ENCODE measurements at places on chromosomes 13 and 19. TPM values are rescaled to one million over a fixed set of nuclear protein-coding genes. Genes with fewer than 3 reads are reported as not detected.

Gene CYP2F1
- 1.3 TPM for total RNA-seq

Gene C19orf38
- not detected for total RNA-seq

Gene MCEMP1
- not detected for total RNA-seq

Gene MBD3L4
- total RNA-seq: not detected

Gene INSL3
- total RNA-seq: 0.79 TPM

DNA sequence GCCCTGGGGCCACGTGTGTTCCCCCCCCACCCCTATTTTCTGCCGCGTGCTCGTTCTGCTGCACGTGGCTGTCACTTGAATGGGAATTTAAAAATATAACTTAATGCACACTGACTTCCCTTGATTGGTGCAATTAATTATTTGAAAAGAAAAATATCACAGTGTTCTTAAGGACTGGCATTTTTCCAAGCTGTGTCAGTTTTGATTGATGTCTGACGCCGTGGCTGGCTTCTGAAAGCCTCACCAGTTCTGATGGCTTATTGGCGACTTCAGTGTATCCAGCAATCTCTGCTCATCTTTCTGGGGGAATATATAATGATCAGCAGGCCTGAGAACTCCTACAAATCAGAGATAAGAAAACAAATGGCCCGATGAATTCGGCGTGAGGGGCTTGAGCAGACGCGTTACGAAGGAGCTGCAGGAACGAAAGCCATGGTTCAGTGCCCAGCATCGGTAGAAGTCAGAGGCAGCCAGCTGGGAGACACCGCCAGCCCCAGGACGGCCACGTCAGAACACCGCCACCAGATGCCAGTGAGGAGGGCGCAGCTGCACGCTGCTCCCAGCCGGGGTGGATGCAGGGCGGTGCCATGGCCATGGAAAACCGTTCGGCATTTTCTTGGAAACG, 111.2 kb downstream of the KDM4B start:
- DNase-seq: no peak

GRCh38 chr13:111312944-111313590, 7.4 kb upstream of the TEX29 start:
- DNase-seq: no peak

GRCh38 chr13:93290503-93290902, 63.9 kb downstream of the GPC6 start:
- no peak for DNase-seq

DNA sequence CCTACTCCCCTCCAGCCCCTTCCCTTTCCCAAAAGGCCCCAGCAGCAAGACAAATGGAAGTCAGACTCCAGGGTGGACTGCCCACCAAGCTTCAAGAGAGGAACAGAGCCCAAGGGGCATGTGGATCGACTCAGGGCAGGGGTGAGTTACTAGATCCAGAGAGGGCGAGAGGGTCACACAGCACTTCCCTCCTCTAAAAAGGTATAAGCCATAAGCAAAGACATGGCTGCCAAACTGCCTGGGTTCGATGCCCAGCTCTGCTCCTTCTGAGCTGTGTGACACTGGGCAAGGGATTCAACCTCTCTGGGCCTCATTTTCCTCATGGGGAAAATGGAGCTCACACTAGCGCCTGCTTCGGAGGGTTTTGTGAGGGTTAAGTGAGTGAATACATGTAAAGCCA, 3.8 kb downstream of the PPP1R14A start:
- DNase-seq: no peak

DNA sequence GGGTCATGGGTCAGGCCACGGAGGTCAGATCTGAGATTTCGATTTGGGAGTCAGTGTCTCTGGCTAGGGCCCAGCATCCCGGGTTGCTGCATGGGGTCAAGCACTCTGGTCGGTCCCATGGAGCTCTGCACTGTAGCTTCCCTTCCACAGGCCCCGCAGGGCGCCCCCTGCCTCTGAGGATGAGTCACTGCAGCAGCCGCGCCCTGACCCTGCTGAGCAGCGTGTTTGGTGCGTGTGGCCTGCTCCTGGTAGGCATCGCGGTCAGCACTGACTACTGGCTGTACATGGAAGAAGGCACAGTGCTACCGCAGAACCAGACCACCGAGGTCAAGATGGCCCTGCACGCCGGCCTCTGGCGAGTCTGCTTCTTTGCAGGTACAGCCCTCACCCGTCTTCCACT, 3.6 kb downstream of the CACNG7 start:
- DNase-seq: peak; percentile 88

- no peak for DNase-seq
Observed at GRCh38 chr13:110018009-110018408, 231.6 kb upstream of the IRS2 start.

- DNase-seq: peak; percentile 67
Observed at GRCh38 chr19:49442354-49442753, 1.0 kb upstream of the SLC17A7 start.

DNA sequence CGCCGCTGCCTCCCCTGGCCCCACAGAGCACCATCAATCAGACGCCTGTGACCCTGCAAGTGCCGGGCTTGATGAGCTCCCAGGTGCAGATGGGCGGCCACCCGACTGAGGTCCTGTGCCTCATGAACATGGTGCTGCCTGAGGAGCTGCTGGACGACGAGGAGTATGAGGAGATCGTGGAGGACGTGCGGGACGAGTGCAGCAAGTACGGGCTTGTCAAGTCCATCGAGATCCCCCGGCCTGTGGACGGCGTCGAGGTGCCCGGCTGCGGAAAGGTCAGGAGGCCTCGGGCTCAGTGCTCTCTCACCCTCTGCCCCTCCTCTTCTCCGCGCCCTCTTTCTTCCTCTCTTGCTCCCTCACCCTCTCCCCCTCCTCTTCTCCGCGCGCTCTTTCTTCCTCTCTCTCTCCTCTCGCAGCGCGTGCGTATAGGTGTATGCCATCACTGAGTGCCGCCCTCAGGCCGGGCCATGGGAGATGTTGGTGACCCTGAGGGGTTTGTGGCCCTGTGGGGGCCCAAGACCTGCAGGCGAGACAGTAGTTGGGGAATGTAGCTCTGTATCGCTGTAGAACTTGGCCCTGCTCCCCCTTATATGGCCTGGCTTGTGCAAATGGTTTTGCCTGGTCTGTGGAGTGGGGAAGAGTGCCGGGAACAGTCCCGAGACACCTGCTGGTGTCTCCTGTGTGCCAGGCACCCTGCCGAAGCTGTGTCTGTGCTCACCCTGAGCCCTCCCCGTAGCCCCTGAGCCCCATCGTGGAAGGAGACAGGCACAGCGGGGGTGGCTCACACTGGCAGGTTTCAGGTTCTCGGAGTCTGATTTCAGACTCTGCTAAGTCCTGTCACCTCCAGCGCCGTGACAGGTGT, 5.4 kb upstream of the EPN1 start:
- no peak for DNase-seq

DNA sequence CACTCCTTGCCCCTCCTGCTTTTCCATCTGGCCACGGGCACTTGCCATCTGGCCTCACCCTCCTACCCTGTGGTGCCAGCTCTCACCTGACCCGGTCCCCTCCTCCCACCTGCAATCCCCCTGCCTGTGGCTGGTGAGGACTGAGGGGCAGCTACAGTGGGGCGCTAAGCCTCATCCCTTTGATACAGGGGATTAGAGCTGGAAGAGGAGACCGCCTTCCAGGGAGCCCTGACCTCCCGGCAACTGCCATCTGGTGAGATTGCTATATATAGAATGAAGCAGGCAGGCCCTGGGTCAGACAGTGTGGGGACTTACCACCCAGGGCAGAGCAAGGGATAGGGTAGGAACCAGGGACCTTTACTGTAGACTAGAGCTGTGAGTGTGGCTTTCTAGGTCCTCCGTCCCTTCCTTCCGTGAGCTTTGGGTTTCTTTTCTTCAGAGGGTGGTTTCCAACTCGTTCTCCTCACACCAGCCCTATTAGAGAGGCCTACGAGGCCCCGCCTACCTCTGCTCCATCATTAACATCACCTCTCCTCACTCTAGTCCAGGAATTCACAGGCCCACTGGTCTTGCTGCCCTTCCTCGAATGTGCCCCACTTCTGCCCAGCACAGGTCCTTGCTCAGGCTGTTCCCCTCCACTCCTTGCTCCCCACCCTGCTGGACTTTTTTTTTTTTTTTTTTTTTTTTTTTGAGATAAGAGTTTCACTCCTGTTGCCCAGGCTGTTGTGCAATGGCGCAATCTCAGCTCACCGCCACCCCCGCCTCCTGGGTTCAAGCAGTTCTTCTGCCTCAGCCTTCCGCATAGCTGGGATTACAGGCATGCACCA, 7.7 kb downstream of the KASH5 start:
- DNase-seq: no peak

DNA sequence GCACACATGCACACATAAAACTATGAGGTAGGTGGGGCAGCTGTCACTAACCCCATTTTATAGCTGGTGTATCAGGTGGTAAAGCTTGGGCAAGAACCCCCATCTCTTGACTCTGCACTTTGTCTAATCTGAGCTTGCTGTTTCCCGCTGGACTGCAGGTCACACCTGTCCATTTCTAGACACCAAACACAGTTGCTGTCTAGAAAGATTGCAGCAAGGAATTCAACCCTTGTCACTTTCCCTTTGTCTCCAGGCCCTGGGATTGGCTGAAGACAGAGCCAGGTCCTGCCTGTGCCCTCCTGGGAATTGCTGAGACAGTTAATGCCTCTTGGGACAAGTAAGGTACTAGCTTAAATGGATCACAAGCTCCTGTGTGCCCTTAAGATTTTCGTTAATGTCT, 83.8 kb downstream of the RNASEH2B start:
- no peak for DNase-seq

- DNase-seq: no peak
Observed at GRCh38 chr19:8262431-8262830, 45.7 kb downstream of the CD320 start.

Data from WTC11 (cell line).